Activated gamma-delta T cell treated with Interleukin-2 at 50 U/mL for 16 hours (primary cell): ENCODE measurements at places on chromosomes 11 and 22.

DNA sequence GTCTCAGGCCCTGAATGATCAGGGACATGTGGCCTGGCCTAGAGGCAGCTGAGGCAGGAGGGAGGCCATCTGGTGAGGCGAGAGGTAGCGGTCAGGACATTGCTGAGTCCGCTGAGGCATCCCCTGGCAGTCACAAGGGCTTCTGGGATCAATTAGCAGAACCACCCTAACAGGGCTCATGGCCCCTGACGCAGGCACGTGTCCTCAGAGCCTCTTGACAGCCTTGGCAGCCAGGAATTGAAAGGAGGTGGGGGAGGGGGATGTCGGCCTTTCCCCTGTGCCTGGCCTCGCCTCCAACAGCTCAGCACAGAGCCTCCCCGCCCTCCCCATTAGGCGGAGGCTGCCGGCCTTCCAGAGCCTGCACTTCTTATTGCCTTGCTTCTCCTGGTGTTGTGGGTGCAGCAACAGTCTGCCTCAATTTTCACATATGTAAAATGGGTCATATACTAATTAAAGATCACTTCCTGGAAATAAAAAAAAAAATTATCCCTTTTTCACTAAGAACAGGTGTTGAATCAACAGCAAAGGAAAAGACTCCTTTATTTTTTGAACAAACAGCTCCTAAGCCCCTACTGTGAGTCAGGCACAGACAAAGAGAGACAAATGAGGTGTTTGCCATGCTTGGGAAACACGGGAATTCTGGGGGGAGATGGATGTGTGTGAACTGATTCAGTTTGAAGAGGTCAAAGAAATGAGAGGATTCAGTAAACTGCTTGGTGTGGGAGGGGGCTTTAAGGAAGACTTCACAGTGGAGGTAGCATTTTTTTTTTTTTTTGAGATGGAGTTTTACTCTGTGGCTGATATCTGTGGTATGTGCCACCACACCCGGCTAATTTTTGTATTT is 55.3 kb downstream of the NFAM1 start:
- DNase-seq = no peak

GRCh38 chr11:44444770-44445321 is 120.6 kb upstream of the CD82 start:
- DNase-seq = no peak

- no peak for DNase-seq
These were observed 6.9 kb upstream of the IGF2 start for GRCh38 chr11:2146051-2146450.

DNA sequence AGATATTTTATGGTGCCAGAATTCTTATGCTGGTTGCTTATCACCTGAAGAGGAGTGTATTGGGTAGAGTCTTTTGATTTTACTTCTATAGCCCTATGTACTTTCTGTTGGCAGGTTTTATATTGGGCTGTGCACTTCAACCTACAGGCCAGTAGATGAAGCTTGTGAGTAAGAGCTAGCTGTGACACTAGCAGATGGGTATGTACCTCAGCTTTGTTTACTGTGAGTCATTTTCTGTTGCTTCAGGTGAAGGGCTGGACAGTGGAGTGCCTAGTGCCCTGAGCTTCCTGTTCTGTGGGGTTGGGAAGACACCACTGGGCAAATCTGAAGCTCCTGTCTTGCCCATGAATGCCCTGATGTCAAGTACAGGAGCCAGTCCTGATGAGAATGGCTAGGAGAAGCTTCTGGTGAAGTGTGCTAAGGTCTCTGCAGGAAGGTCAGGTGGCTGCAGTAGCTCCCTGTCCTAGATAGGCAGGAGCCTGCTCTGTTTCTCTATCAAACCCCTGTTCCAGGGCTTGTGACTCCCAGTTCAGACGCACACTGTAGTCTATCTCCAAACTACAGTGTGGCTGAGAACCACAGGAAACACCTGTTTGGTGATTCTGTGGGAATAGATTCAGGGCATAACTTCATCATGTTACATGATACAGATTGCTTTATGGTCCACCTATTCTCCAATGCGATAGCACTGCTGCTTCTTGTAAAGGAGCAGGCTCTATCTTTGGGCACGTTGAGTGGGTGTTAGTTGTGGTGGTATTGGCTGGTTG is 755.7 kb downstream of the KCNA4 start:
- no peak for DNase-seq

DNA sequence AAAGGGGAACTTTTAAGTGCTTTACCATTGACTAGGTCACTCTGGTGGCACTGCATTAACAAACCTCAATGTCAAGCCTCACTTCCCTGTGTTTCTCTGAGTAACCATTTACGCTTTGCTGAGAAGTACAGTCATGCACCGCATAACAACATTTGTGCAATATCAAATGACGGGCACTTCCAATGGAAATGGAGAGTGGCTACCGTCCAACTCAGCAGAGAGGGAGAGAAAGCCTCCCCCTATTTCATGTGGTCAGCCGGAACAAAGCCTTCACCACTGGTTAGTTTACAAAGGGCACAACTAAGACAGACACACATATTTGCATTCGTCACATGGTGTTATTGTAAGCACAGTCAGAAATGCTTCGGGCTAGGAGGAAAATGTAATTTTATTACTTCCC is 117.3 kb downstream of the RASSF10 start:
- no peak for DNase-seq
